D341Med (cell line): ENCODE measurements at places on chromosomes 6 and 20.

GRCh38 chr6:40573221-40573620 lies 13.9 kb downstream of the LRFN2 start:
- no peak for DNase-seq

- DNase-seq, result no peak
Observed at GRCh38 chr20:43670423-43670822, 3.5 kb downstream of the MYBL2 start.

GRCh38 chr20:58610811-58611210 lies 40.3 kb upstream of the STX16 start:
- no peak for DNase-seq

- DNase-seq, result no peak
Observed at GRCh38 chr6:133550026-133550425, 308.9 kb downstream of the EYA4 start.
